T-helper 17 cell (primary cell): ENCODE measurements at places on chromosomes 5 and 9. TPM values are rescaled to one million over a fixed set of nuclear protein-coding genes. Genes with fewer than 3 reads are reported as not detected.

DNA sequence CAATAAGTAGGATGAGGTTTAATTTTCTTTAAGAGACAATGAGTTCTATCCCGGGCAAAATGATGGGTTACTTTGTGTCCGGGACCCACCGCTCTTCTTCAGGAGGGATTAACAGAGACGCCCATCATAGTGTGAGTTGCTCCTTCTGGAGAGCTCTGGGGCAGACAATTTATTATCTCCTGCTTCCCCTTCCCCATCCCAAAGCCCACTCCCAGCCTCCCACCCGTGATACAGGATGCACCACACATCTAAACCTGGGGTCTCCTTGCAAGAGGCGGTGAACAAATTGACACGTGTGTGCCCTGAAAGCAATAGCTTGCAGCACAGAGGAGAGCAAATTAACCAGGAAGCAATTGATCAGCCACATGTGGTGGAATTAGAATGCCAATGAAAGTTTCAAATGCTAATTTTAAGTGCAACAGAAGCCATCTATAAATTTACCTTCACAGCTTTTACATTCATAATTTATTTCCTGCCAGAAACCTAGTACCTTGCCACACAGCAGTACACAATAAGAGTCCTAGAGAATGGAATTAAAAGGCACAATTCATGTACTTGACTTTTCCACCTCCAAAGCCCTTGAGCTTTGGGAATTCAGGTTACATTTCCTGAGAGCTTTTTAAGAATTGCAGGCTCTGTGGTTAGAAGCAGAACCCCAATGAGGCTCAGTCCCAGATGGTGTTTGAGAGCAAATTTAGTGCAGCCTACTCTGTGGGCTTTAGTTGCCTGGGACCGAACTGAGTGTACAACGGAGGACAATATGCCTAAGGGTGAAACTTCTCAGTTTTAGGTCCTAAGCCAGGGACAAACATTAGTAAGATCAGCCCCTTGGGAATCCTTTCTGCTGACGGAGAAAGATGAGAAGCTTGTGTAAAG is 399.6 kb downstream of the MED10 start:
- no peak overlapping the region for H3K27ac ChIP-seq
- no peak for DNase-seq
- H3K4me1 ChIP-seq = no peaks in the 10 kb centered on the region
- no peak overlapping the region for H3K4me3 ChIP-seq
- H3K27me3 ChIP-seq = peaks cover 9% of the 10 kb centered on the region

- no peak overlapping the region for H3K4me3 ChIP-seq
- peaks cover 7% of the 10 kb centered on the region for H3K4me1 ChIP-seq
- no peaks in the 10 kb centered on the region for H3K27me3 ChIP-seq
- no peaks in the 10 kb centered on the region for H3K36me3 ChIP-seq
Observed at GRCh38 chr5:43148417-43148816, 27.7 kb downstream of the ZNF131 start.

- H3K27me3 ChIP-seq = no peaks in the 10 kb centered on the region
- H3K36me3 ChIP-seq = no peaks in the 10 kb centered on the region
- H3K4me3 ChIP-seq = no peak overlapping the region
- no peak for DNase-seq
- no peak overlapping the region for H3K27ac ChIP-seq
Observed at GRCh38 chr9:81476813-81477490, 212.4 kb downstream of the TLE1 start.

DNA sequence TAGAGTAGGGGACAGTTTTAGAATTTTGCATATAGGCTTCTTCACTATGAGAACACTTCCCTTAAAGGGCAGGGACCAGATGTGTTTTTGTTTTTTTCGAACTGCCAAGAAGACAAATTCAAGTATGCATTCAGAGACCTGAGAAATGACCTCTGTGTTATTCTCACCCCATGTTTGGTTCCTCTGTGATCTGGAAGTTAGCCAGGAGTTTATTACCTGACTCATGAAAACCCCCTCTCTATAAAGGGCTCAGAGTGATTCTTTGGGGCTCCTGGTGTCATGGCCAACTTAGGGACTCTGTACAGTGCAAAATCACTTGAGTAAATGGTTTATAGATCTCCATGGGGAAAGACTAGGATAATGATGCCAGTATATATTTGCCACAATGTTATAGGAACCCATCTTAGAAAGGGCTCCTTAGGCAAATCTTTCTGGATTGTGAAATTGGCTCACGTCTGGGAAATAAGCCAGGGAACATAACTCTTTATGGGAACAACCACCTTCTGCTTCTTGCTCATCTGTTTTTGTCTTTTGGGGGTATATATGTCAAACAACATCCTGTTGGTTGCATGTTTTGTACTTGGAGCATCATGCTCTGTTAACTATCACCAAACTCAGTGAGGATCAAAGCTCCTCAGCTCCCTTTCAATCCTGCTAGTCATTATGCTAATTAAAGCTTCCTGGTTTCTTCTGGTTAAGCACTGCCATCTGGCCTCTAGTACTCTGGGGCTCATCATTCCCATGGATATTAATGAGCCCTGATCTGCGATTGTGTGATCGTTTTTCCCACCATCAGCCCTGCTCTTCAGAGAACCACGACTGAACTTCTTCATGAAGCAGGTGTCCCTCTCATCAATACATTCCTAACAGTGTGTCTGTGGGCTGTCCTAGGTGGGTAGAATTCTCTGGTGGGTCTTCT is 173.4 kb upstream of the CDH12 start:
- no peak for DNase-seq
- H3K4me1 ChIP-seq = no peaks in the 10 kb centered on the region

DNA sequence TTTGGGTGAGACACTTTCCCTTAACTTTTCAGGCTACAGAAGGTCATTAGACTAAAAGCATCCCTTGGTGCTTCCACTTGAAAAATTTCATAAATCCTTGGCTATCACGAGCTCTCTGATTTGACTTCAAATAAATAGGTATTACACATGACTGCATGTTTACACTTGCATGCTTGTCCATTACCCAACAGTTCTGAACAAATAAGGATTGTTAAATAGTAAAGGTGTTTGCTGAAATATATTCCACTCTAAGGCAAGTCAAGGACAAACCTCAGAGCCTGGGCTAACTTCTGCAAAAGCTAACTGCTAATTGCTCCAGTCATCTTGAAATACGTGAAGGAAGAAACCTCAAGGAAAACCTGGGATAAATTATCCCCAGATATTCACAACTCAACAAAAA is 14.5 kb downstream of the FBXW2 start:
- no peaks in the 10 kb centered on the region for H3K27me3 ChIP-seq
- H3K4me1 ChIP-seq = peaks cover 13% of the 10 kb centered on the region
- no peak overlapping the region for H3K4me3 ChIP-seq
- H3K27ac ChIP-seq = peak overlapping the region; percentile 65

- no peak overlapping the region for H3K27ac ChIP-seq
- H3K4me1 ChIP-seq = peaks cover 2% of the 10 kb centered on the region
- H3K27me3 ChIP-seq = peaks cover 43% of the 10 kb centered on the region
- no peak for DNase-seq
- no peaks in the 10 kb centered on the region for H3K36me3 ChIP-seq
Observed at GRCh38 chr5:150109921-150110320, 23.6 kb upstream of the CSF1R start.

- no peaks in the 10 kb centered on the region for H3K27me3 ChIP-seq
- DNase-seq = no peak
- peaks cover 8% of the 10 kb centered on the region for H3K36me3 ChIP-seq
Observed at GRCh38 chr5:140542972-140543371, 4.5 kb upstream of the EIF4EBP3 start.

DNA sequence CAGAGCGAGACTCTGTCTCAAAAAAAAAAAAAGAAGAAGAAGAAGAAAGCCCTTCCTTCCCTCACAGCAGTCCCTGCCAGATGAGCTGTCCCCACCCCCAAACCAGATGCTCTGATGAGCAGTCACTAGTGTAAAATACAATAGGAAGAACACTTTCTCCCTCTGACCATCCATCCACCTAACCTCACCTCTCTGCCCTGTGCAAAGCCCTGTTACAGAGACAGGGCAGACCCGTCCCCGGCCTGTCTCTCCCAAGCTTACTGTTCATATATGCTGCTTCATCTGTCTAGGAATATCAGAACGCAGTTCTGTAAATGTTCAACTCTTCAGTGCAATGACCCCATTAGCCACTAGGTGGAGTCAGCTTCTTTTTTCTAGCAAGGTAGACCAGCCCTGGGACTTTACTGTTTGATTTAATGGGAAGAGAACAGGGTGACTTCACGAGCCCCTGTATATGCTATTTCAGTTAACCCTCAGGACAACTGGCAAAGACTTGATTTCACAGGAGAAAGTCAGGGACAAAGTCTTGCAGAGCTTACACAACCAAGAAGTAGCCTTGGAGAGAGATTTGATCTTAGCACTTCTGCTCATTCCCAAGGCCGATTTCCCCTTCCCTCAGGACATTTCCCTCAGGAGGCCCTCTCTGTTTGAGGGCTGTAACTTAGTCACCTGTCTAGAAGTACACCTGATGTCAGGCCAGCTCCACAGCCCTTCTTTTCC is 14.9 kb upstream of the FGFR4 start:
- no peaks in the 10 kb centered on the region for H3K27me3 ChIP-seq
- H3K4me3 ChIP-seq = no peak overlapping the region
- DNase-seq = peak; percentile 62
- H3K27ac ChIP-seq = no peak overlapping the region
- H3K36me3 ChIP-seq = no peaks in the 10 kb centered on the region
- H3K4me1 ChIP-seq = peaks cover 6% of the 10 kb centered on the region

- H3K4me3 ChIP-seq = no peak overlapping the region
- no peaks in the 10 kb centered on the region for H3K36me3 ChIP-seq
- H3K27me3 ChIP-seq = peaks cover 28% of the 10 kb centered on the region
- DNase-seq = no peak
- H3K4me1 ChIP-seq = no peaks in the 10 kb centered on the region
- H3K27ac ChIP-seq = no peak overlapping the region
Observed at GRCh38 chr5:137263371-137264005, 235.6 kb downstream of the SPOCK1 start.

DNA sequence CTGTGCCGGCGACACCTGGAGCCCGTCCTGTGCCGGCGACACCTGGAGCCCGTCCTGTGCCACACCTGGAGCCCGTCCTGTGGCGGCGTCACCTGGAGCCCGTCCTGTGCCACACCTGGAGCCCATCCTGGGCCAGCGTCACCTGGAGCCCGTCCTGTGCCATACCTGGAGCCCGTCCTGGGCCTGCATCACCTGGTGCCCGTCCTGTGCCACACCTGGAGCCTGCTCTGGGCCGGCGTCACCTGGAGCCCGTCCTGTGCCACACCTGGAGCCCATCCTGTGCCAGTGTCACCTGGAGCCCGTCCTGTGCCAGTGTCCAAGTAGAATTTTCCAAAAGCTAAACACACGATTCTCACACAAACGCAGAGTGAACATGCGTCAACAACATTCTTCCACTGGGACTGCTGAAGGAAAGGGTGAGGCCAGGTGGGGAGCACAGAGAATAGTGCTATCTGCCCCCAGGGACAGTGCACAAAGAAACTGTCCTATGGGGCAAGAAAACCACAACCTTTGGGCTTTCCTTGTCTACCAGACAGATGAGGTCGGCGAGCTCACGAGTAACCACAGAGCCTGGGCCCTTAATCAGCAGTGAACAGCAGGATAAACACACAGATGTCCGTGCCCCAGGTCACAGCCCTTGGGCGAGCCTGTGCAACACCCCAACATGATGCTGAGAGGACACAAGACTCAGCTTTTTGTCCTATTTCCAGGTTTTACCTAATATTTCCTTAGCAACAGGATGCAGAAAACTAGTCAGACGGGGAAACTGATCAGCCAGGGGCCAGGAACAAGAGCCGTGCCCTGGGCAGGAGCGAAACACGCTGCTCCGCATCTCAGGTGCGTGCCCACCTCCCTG is 7.9 kb downstream of the QSOX2 start:
- H3K36me3 ChIP-seq = peaks cover 3% of the 10 kb centered on the region
- no peak overlapping the region for H3K4me3 ChIP-seq
- H3K4me1 ChIP-seq = peaks cover 18% of the 10 kb centered on the region
- no peak overlapping the region for H3K27ac ChIP-seq

DNA sequence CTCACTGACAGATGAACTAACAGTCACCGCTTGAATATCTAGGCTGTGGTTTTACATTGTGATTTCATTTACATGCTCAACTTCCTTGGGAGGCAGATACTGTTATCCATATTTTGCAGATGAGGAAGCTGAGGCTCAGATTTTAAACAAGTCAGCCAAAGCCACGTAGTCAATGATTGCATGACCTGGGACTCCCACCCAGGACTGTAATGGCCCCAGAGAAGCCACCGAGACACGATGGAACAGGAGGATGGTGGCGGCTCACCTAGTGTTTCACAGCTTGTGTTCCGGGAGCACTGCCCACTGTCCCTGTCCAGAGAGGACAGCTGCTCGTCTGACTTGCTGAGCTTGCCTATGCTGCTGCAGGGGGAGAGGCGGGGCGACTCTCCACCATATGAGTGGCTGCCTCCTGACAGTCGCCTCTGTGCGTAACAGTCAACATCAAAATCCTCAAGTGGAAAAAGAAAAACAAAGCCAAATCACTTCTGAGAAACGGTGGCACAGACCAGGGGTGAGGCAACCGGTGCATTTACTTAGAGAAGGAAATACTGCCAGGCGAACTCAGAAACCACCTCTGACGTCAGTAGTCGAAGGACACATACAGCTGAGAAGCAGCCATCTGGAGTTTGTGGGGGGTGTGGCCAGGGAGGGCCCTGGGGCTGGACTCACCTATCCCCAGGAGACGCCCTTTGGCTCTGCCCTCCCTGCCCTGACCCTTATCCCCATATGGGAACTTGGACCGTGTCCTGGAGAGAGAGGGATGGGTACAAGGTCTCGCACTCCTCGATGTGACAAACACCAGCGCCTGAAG is 82.5 kb downstream of the PRRT1B start:
- H3K27ac ChIP-seq = peak overlapping the region; percentile 97
- H3K36me3 ChIP-seq = no peaks in the 10 kb centered on the region
- DNase-seq = peak; percentile 48
- H3K27me3 ChIP-seq = no peaks in the 10 kb centered on the region

DNA sequence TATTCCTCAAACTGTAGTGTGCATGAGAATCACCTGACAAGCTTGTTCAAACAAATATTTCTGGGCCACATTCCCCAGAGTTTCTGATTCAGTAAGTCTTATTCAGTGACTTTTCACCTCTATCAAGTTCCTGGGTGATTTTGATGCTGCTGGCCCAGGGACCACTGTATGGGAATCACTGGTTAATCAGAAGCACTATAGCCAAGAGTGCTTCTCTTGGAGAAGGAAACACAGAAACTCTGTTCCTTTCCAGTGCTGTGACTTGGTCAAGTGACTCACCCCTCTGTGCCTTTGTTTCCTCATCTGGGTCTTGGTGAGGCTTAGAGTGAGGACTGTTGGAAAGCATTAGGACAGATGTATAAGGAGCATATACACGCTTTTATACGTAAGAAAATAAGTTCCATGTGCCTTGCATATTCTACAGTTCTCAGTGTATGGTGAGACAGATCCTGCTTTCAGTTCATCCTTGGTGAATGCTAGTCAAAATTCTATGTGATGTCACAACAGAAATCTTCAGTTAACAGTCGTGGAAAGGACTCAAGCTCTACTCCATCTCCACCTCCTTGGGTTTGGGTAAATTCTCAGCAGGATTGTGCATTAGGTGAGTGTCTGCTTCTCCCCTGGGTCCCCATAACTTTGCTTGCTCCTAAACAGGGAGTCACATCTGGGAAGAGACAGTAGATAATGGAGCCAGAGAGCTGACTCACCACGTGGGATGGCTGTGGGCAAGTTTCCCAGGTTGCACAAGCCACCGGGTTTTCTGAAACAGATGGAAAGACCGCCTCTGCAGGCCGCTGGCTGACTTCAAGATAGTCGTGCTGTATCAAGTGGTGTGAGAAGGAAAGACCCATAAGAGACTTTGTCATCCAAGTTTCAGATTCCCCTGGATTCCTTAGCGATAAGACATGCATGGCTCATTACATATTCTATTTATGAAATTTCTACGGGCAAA is 117.0 kb downstream of the NXNL2 start:
- H3K27me3 ChIP-seq = peaks cover 41% of the 10 kb centered on the region
- no peaks in the 10 kb centered on the region for H3K36me3 ChIP-seq
- H3K4me1 ChIP-seq = no peaks in the 10 kb centered on the region
- DNase-seq = no peak
- H3K4me3 ChIP-seq = no peak overlapping the region

Gene ENTREP1
- total RNA-seq = not detected

Gene FAM13B
- total RNA-seq = 46.8 TPM

Gene WWC1
- 5.4 TPM for total RNA-seq

Gene HAVCR2
- 2.3 TPM for total RNA-seq

Gene SLIT3
- total RNA-seq = not detected

Gene PAXX
- total RNA-seq = 89.9 TPM
